ENCODE measurements at places on chromosomes 5 and 9.

DNA sequence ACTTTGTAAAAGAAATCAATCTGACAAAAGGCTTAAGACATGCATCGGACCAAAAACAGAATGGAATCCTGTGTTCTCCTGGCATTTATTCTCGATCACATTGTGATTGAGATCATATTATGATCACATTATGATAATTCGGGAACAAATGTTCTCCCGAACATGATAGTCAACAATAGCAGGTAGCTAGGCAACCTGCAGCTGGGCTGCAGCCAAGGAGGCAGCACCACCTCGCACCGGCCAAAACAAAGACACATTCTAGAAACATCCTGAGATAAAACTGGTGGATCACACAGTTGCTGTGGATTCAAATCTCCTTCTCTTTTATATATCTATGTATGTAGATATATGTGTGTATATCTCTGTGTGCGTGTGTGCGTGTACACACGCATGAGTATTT is 480.6 kb upstream of the CYLC2 start:
- DNase-seq: no peak

DNA sequence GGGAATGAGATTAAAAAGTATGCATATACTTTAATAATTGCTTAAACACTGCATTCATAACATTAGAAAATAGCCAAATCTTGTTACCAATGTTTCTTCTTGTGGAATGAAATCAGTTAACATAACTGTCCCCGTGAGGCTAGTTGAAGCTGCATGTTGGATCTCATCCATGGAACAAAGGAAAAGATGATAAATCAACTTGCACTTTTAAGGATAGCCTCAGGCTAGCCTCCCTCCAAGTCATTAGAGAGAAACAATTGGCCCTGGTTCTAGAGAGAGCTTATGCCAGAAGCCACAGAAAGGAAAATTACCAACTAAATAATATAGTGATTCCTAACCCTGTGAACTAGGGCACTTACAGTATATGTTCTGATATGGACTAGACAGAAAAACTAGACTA is 66.9 kb downstream of the GRIN3A start:
- DNase-seq: no peak

- DNase-seq: no peak
Measured at GRCh38 chr9:87876708-87877107, 6.0 kb upstream of the SPATA31E1 start.

- DNase-seq: peak; percentile 41
Measured at GRCh38 chr5:131821221-131821620, 24.4 kb upstream of the FNIP1 start.

DNA sequence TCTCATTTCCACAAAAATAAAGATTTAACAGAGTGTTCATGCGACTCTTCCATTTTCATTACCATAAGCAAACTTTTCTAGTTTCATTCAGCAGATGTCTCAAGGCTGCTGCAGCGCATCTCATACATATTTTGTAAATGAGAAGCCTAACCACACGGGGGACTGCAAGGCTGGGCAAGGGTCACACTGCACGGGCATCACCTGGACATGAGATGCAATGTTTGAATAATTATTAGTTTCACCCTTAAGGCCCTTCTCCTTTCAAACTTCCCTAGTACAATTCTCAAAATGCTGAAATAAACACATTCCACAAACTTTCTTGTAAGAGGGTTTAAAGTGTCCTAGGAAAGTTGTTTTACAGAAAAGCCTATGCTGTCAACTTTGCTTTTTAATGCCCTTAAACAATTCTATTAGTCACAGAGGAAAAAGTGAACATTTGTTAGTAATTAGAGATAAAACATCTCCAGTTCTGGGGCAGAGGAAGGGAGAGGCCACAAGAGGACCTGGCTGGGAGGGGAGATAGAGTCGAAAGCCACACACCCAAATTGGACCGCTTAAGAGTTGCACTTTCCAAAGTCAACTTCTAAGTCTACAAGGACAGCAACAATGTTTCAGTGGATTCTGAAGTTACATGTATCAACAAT is 1.3 kb downstream of the DENND1A start:
- peak; percentile 18 for DNase-seq

DNA sequence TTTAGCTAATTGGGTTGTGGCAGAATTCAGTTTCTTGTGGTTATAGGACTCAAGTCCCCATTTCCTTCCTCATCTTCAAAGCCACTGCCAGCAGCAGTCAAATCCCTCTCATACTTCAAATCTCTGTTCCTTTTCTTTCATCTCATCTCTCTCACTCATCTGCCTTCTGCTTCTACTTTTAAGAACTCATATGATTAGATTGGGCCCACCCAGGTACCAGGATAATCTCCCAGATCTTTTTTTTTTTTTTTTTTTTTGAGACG is 8.0 kb upstream of the REEP5 start:
- no peak for DNase-seq

DNA sequence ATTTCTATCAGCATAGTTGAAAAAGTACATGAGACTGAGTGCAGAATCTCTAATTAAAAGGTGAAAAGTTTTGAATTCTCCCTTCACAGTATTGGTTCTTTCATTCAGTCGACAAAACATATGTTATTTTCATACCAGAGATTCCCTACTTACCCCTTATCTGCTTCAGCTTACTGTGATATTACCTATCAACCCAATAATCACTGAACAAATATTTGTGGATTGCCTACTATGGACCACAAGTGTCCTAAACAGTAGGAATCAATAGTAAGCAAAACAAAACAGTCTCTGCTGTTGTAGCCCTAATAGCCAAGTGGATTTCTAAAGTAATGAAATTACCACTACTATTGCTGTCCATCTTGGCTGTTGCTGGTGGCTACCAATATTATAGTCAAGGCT is 11.5 kb downstream of the CCDC152 start:
- DNase-seq: no peak

DNA sequence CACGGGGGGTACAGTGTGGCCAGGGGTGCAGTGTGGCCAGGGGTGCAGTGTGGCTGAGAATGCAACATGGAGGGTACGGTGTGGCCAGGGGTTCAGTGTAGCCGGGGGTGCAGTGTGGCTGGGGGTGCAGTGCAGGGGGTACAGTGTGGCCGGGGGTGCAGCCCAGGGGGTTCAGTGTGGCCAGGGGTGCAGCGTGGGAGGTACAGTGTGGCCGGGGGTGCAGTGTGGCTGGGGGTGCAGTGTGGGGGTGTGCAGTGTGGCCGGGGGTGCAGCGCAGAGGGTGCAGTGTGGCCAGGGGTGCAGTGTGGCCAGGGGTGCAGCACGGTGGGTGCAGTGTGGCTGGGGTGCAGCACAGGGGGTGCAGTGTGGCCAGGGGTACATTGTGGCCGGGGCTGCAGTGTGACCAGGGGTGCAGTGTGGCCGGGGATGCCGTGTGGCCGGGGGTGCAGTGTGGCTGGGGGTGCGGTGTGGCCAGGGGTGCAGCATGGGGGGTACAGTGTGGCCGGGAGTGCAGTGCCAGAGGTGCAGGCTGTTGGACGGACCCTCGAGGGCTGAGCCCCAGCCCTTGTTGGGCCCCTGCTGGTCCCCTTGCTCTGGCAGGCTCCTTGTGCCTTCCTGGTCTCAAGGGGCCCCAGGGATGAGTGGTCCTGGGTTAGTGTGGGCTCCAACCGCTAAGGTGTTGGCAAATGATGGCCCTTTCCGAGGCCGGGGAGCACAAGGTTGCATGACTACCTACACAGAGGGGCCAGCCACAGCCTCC is 17.9 kb downstream of the TPPP start:
- DNase-seq: no peak

DNA sequence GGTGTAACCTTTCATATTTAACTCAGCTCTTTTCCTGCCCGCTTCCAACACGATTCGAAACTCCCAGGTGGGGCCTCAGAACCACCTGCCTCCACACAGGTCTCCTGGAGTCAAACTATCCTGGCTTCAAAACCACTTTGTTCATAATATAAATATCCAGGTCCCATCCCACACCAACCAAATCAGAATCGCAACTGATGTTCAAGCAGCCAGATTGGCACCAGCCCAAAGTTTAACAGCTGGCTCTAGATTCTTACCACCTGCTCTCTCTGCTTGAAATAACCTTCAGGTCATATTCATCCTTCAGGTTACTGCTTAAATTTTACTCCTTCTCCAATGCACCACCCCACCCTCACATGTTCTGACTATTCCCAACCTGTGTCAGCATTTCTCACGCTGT is 231.4 kb upstream of the TRPM3 start:
- DNase-seq: no peak

DNA sequence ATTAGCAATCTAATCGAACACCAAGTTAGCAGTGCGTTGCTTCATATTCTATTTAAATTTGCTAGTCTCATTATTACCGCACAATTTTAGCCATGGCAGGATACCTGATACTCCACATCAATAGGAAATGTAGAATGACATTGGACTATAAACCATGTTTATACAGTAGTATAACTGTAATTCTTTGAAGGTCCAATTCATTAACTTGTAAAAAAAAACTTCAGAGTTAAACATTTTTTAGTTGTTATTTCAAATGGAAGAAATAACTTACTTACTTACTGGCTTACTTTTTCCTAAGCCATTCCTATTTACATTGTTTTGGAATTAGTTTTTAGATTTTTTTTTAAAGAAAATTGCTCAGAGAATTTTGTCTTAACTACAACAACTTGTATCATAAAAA is 35.4 kb upstream of the ACOT12 start:
- no peak for DNase-seq

GRCh38 chr5:98458004-98458403 is 315.5 kb upstream of the RGMB start:
- DNase-seq: peak; percentile 92

GRCh38 chr9:128419061-128419925 is 1.4 kb upstream of the CERCAM start:
- DNase-seq: peak; percentile 39

GRCh38 chr5:151739939-151740335 is 18.5 kb downstream of the ATOX1 start:
- DNase-seq: peak; percentile 90

DNA sequence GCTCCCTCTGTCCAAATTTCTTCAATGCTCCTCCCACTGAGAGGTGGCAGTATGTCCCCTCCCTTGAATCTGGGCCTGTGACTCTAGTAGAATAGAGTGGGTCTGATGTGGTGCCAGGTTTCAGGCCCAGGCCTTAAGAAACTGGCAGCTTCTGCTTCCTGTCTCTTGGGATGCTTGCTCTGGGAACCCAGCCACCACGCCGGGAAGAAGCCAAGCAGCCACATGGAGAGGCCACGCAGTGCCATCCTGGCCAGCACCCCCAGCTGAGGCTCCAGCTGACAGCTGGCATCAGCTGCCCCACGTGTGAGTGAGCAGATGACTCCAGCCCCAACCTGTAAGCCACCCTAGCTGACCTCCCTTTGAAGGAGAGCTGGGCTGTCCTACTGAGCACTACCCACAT is 7.3 kb upstream of the TSPAN17 start:
- DNase-seq: no peak

GRCh38 chr9:100066539-100066938 is 32.3 kb downstream of the ERP44 start:
- DNase-seq: peak; percentile 42

DNA sequence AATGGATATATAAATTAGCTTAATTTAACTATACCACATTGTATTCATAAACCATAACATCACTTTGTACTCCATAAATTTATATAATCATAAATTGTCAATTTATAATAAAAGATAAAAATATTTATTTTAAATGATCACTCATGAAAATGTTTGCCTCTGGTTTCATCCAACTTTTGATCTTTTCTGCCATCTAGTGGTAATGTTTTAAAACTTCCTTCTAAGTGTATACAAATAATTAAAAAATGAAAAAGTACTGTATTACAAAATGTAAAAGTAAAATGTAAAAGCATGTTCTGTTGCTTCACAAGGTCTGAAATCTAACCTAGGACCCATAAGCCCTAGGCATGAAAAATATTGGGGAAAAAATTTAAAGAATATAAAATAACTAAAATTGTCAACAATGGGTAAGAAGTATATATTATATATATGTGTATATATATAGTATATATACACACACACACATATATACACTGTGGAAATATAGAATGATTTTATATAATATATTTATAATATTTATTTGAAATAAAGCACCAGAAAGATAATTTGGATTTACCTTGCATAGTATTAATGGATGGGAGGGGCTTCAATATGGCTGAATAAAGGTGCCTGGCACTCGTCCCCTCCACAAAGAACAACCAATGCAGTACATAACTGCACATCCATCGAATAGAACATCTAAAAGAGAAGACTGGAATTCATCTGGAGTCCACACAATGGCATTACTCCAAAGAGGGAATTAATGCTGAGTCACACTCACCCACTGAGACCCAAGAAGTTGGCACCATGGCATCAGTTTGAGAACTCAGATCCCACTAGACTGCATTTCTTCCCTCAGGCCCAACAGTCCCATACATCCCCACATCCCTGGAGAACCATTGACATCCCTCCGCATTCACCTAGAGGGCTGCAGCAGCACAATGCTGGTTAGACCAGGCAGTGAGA is 32.5 kb downstream of the ANXA1 start:
- DNase-seq: peak; percentile 40

- DNase-seq: peak; percentile 1
Measured at GRCh38 chr5:4802044-4802443, 338.1 kb upstream of the ADAMTS16 start.

GRCh38 chr5:155616779-155617392 is 603.3 kb downstream of the KIF4B start:
- peak; percentile 1 for DNase-seq

GRCh38 chr5:32767948-32768467 is 56.9 kb downstream of the NPR3 start:
- DNase-seq: peak; percentile 94

- no peak for DNase-seq
Measured at GRCh38 chr9:18793122-18793521, 239.9 kb downstream of the SAXO1 start.

- DNase-seq: no peak
Measured at GRCh38 chr9:107650995-107651394, 161.4 kb upstream of the KLF4 start.

GRCh38 chr5:36876965-36877666 is 547 bp downstream of the NIPBL start:
- peak; percentile 75 for DNase-seq

GRCh38 chr9:116524778-116525470 is 162.2 kb upstream of the TRIM32 start:
- no peak for DNase-seq

DNA sequence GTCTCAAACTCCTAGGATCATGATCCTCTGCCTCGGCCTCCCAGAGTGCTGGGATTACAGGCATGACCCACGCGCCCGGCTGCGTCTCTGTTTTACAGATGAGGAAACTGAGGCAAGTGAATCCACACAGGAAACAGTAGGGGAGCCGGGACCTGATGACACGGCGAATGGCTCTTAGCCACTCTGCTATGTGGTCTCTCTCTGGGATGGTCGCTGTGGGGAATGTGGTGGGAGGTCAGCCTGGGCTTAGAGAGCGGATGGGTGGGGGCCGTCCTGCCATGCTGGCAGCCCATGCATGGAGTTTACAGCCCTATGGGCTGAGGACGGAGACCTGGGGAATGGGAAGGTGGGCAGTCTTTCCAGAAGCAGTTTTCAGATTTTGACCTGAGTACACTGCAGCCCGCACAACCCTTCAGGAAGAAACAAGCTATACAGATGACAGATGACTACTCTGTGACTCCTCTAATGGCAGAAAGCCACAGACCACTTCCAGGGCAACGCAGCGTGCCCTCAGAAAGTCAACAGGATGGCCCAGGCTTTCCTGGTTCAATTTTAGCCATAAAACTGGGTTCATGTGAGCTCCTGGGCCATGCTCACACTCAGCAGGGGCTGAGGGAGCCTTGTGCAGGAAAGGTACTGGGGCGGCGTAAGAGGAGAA is 136.1 kb upstream of the RAPGEF1 start:
- peak; percentile 11 for DNase-seq

All from iris pigment epithelial cell (primary cell).